ENCODE measurements at places on chromosomes 5 and 9. TPM values are rescaled to one million over a fixed set of nuclear protein-coding genes. Genes with fewer than 3 reads are reported as not detected.

Gene TYRP1
- total RNA-seq, result 2.5 TPM

Gene LRSAM1
- 5.3 TPM for total RNA-seq

Gene ADAMTSL1
- 0.95 TPM for total RNA-seq

Gene PLAC8L1
- total RNA-seq, result not detected

Gene PCDHA9
- total RNA-seq, result under 0.01 TPM

Gene RUSC2
- total RNA-seq, result 24.0 TPM

Gene IRX4
- total RNA-seq, result not detected

Gene PAPPA
- total RNA-seq, result 5.3 TPM

Gene SLC6A19
- not detected for total RNA-seq

Gene WNT8A
- not detected for total RNA-seq

Gene IFNA13
- total RNA-seq, result not detected

Gene THG1L
- 16.4 TPM for total RNA-seq

Gene ADGRD2
- not detected for total RNA-seq

Gene ZNF608
- 17.2 TPM for total RNA-seq

Gene ZFR
- 83.5 TPM for total RNA-seq

Gene FCN2
- not detected for total RNA-seq

Gene DNAI1
- not detected for total RNA-seq

Gene GNA14
- total RNA-seq, result 0.45 TPM

Gene ZNF658
- 2.5 TPM for total RNA-seq

Gene JAK2
- 5.7 TPM for total RNA-seq

Gene IL13
- not detected for total RNA-seq

Gene SLC1A1
- 3.9 TPM for total RNA-seq

Gene PSAT1
- total RNA-seq, result 24.7 TPM

Gene FOXD1
- total RNA-seq, result 10.4 TPM

Gene SLC6A3
- not detected for total RNA-seq

Gene MSX2
- total RNA-seq, result 3.0 TPM

Gene HMCN2
- total RNA-seq, result 1.2 TPM

Gene CTSV
- 0.05 TPM for total RNA-seq

Gene KIF12
- 0.85 TPM for total RNA-seq

Gene TMC1
- total RNA-seq, result 0.06 TPM

Measured in SJSA1 (cell line).